Suppressor macrophage (primary cell): ENCODE measurements at places on chromosomes 5 and 9.

GRCh38 chr5:127754706-127755105 lies 51.5 kb downstream of the CCDC192 start:
- DNase-seq = no peak

DNA sequence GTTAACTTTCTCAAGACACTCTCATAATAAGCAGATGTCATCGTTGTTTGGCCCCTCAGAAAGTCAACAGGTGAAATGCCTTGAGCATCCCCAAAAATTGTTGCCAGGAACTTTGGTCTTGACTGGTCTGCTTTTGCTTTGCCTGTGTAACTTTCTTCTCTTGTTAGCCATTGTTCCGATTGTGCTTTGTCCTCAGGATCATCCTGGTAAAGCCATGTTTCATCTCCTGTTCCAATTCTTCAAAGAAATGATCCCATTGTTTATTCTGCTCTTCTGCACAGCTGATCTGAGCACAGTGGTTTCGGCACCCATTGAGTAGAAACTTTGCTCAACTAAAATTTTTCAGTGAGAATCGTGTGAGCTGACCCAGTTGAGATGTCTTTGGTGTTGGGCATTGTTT lies 8.1 kb upstream of the ZBED3 start:
- DNase-seq = no peak

DNA sequence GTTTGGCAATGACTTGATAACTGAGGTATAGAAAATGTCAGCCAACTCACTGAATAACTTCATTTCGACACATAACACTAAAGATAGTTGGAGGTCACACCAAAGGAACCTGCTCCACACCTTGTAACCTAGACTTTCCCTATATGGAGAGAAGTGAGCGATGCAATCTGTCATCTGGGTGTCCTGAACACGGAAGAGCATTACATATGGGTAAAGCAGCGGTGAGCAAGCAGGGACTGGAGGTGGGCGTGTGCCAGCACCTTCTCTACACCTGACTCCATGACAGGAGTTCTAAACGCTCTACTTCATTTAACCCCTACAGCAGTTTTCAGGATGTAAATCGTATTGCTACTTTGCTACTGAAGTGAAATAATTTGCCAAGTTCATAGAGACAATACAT lies 152.8 kb downstream of the SLC12A2 start:
- no peak for DNase-seq

DNA sequence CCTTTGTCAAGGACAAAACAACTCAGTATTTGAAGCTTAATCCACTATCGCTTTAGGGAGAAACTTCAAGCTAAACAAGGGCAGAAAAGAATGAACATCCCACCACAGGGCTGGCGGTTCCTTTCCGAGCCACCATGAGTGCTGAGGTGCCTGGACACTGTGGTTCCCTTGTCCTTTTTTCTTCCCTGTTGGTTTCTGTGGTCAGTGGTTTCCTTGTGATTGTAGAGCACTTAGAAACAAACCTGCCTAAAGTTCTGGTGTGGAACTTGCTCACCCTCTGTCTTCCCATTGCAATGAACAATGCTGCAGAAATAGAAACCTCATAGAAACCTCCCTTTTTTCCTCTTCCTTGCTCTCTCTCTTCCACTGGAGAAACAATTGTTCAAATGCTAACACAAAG lies 79.3 kb upstream of the TBC1D2 start:
- DNase-seq = no peak

- no peak for DNase-seq
Measured at GRCh38 chr5:116650544-116650943, 75.9 kb upstream of the SEMA6A start.

- no peak for DNase-seq
Measured at GRCh38 chr9:121886759-121887485, 206.2 kb downstream of the TTLL11 start.

- no peak for DNase-seq
Measured at GRCh38 chr5:149930043-149930748, 14.4 kb downstream of the PDE6A start.

- DNase-seq = no peak
Measured at GRCh38 chr5:72179028-72179815, 71.9 kb downstream of the MAP1B start.

DNA sequence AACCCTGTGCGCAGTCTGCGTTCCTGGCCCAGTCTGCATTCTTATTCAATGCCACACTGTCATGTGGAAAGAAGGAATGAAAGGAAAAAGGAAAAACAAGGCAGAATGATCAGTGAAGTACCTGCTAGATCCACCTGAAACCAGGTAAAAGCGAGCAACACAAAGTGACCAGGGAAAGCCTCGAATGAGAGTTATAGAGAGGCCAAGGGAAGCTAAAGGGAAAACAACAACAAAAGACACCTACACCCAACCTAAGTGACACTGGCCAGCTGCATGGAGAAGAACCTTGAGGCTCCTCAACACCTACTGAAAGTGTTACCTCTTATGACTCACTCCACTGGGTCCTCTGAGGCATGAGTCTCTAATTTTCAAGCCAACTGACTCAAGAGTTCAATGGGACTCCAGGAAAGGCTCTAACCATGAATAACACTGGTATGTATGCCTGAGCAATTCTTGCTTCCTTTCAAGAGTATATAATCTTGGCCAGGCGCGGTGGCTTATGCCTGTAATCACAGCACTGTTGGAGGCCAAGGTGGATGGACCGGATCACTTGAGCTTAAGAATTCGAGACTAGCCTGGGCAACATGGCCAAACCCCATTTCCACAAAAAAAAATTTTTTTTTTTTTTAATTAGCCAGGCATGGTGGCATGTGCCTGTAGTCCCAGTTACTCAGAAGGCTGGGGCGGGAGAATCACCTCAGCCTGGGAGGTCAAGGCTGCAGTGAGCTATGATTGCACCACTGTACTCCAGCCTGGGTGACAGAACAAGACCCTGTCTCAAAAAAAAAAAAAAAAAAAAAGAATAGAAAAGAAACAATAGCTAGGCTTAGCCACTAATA lies 29.0 kb downstream of the MTMR12 start:
- DNase-seq = no peak

- no peak for DNase-seq
Measured at GRCh38 chr5:65468633-65469032, 13.1 kb downstream of the ADAMTS6 start.

DNA sequence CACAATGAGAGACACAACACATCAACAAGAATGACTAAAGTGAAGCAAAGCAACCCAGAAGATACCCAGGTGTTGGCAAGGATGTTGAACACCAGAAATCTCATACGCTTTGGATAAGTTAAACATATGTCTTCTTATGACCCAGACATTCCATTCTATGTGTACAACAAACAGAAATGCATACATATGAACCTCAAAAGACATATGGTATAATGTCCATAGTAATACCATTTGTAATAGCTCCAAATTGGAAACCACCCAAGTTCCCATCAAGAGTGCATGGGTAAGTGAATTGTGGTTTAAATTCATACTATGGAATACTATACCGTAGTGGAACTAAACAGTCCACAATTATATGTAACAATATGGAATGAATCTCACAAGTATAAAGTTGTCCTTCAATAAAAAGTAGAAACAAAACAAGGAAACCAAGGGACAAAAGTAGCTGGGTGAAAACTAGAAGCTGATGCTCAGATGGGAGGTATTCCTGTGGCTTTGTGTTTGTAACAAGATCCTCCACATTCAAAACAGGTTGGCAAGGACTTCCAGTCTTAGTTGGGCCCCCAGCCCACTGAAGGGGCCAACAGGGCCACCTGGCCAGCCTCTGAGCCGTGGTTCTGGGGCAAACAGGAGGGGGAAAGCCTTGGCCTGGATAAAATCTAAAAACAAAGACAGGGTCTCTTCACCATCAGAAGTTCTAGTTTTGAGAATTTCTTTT lies 171.8 kb upstream of the PITX1 start:
- DNase-seq = no peak

DNA sequence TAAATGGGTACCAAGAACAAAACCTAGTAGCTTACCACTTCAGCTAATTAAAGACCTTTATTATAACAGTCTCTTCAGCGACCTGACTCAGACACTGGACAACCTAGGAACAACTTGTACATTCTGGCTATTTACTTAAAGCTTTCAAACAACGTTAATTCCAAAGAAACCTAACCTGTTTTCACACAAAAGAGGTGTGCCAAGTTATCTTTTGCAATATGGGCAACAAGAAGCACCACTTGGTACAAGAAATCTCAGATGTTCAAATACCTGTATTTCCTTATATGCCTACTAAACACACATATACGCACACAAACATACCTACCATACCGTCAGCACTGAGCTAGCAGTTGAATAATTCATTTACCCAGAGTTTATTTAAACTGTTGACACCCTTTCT lies 23.0 kb downstream of the RNF145 start:
- no peak for DNase-seq

- DNase-seq = no peak
Measured at GRCh38 chr9:76463211-76463610, 4.2 kb downstream of the GCNT1 start.

DNA sequence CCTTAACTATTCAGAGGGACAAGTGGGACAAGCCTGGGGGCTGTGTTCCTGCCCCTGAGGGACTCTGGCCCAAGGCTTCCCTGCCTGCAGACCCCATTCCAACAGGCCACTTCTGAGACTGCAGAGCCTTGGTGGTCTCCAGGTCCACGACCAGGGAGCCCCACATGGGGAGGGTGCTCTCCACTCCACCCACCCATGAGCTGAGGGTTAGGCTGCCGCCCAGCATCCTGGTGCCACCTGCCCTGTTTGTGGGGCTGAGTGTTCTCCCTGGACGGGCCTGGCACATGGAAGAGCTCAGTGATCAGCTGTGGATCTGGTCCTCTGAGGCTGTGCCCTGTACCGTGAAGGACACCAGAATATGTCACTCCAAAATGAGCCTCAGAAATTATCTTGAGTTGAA lies 2.5 kb upstream of the ABO start:
- no peak for DNase-seq

DNA sequence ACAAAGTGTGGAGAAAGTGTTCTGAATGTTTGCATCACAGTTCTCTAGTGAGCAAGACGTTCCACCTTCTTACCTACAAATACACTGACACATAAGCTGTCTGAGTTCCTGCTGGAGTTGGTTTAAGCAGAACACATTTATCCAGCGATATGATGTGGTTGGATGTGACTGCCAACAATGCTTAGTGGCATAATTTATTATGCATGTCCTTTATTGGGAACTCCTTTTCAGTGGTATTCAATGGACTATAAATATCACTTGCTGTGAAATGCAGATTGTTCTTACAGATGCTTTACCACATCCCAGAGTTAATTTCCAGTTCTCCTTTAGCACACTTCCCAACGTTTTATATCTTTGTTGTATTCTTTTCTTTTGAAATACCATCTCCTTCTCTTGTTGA lies 222.2 kb downstream of the LURAP1L start:
- DNase-seq = no peak
